ENCODE measurements at places on chromosomes 5 and 9. TPM values are rescaled to one million over a fixed set of nuclear protein-coding genes. Genes with fewer than 3 reads are reported as not detected.

PCDHB16 gene
- total RNA-seq: 0.63 TPM

TAS2R1 gene
- not detected for total RNA-seq

ANKRA2 gene
- 16.8 TPM for total RNA-seq

FOXE1 gene
- not detected for total RNA-seq

SPATA31E1 gene
- total RNA-seq: not detected

INSYN2B gene
- 0.81 TPM for total RNA-seq

ELOVL7 gene
- 0.38 TPM for total RNA-seq

OSMR gene
- 21.2 TPM for total RNA-seq

SMIM3 gene
- 1.1 TPM for total RNA-seq

MEIKIN gene
- not detected for total RNA-seq

RFX3 gene
- total RNA-seq: 12.3 TPM

FOXD4L6 gene
- total RNA-seq: not detected

TXNDC8 gene
- not detected for total RNA-seq

F2R gene
- total RNA-seq: 222 TPM

ADGRV1 gene
- under 0.01 TPM for total RNA-seq

INSL6 gene
- total RNA-seq: not detected

ZDHHC11 gene
- total RNA-seq: 2.1 TPM
